ENCODE measurements at places on chromosomes 4 and X. TPM values are rescaled to one million over a fixed set of nuclear protein-coding genes. Genes with fewer than 3 reads are reported as not detected.

DNA sequence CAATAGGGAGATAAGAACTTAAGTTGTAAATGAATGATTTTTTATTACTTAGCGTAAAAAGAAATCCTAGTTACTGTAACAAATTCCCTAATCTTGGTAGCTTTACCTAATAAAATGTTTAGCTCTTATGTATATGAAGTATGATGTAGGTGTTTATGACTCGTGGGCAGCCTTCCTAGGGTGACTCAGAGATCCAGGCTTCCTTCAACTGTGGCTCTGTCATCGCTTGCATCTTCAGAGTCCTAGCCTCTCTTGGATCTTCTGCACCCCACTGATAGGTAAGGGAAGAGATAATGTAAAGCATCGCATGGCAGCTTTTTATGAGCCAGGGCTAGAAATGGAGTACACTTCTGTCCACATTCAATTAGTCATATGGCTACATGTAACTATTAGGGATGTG, 165.6 kb upstream of the GLRA2 start:
- H3K4me3 ChIP-seq = peak overlapping the region; percentile 39
- no peak for DNase-seq
- peaks cover 38% of the 10 kb centered on the region for H3K4me1 ChIP-seq
- no peaks in the 10 kb centered on the region for H3K36me3 ChIP-seq

GRCh38 chrX:153381684-153382532, 19.2 kb downstream of the PNMA6E start:
- H3K4me1 ChIP-seq = no peaks in the 10 kb centered on the region
- peaks cover 3% of the 10 kb centered on the region for H3K27me3 ChIP-seq
- no peak overlapping the region for H3K4me3 ChIP-seq
- no peaks in the 10 kb centered on the region for H3K36me3 ChIP-seq

- H3K27me3 ChIP-seq = no peaks in the 10 kb centered on the region
- no peak overlapping the region for H3K4me3 ChIP-seq
- H3K36me3 ChIP-seq = no peaks in the 10 kb centered on the region
- H3K27ac ChIP-seq = no peak overlapping the region
- no peak for DNase-seq
- H3K4me1 ChIP-seq = no peaks in the 10 kb centered on the region
Observed at GRCh38 chr4:157701695-157701994, 471.2 kb downstream of the GASK1B start.

- no peak overlapping the region for H3K27ac ChIP-seq
- no peaks in the 10 kb centered on the region for H3K4me1 ChIP-seq
- peaks cover 4% of the 10 kb centered on the region for H3K27me3 ChIP-seq
- H3K36me3 ChIP-seq = no peaks in the 10 kb centered on the region
- no peak for DNase-seq
Observed at GRCh38 chr4:180285796-180286195, 1957.4 kb upstream of the TENM3 start.

DNA sequence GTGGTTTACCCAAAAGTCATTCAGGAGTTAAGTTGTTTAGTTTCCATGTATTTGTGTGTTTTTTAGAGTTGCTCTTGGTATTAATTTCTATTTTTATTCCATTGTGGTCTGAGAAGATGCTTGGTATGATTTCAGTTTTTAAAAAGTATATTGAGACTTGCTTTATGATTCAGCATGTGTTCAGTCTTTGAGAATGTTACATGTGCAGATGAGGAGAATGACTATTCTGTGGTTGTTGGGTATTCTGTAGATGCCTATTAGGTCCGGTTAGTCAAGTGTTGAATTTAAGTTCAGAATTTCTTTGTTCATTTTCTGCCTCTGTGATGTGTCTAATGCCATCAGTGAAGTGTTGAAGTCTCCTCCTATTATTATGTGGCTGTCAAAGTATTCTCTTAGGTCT, 249.4 kb downstream of the ARHGAP10 start:
- H3K27me3 ChIP-seq = no peaks in the 10 kb centered on the region
- H3K36me3 ChIP-seq = peaks cover 18% of the 10 kb centered on the region
- H3K27ac ChIP-seq = peak overlapping the region; percentile 58
- peak; percentile 70 for DNase-seq

- no peaks in the 10 kb centered on the region for H3K27me3 ChIP-seq
- H3K4me3 ChIP-seq = no peak overlapping the region
- H3K36me3 ChIP-seq = no peaks in the 10 kb centered on the region
Observed at GRCh38 chr4:129345609-129346008, 249.7 kb downstream of the C4orf33 start.

DNA sequence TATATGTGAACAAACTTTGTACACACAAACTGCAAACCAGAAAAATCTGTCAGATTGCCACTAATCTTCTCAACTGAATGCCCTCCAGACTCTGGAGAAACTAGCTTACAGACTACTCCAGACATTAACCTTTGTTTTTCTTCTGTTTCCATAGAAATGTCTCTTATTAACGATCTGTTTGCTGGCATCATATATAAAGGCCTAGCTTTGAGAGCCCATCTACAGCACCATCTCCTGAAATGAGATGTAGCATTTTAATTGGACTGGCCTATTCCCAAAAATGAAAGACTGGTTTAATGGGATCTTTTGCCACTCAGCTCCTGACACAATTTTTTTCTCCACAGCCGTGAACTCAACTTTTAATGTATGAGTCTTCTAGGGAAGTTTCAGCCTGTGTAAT, 266.0 kb upstream of the IL1RAPL1 start:
- H3K36me3 ChIP-seq = no peaks in the 10 kb centered on the region
- no peak for DNase-seq
- no peak overlapping the region for H3K27ac ChIP-seq
- H3K4me3 ChIP-seq = no peak overlapping the region

DNA sequence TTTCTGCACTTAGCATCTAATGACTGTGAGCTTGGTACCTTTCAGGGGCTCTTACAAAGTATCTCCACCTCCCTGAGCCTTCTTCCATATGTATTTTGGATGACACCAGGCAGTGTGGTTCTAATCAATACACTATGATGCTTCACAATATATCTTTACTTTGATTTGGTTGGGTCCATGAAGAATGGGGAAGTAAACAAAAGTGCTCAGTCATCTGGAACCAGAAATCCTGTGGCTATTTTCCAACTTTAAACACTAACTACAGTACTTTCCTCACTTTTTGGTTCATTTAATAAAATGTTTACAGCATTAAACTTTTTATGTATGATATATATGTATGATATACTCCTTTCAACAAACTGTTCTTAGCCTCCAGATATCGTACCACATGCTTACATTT, 216.4 kb upstream of the AFF2 start:
- no peak overlapping the region for H3K27ac ChIP-seq
- H3K4me1 ChIP-seq = no peaks in the 10 kb centered on the region
- no peak overlapping the region for H3K4me3 ChIP-seq
- H3K36me3 ChIP-seq = no peaks in the 10 kb centered on the region
- no peak for DNase-seq

GRCh38 chrX:130395341-130395740, 6.4 kb upstream of the RBMX2 start:
- H3K4me3 ChIP-seq = no peak overlapping the region
- peaks cover 5% of the 10 kb centered on the region for H3K4me1 ChIP-seq
- no peaks in the 10 kb centered on the region for H3K36me3 ChIP-seq
- peaks cover 11% of the 10 kb centered on the region for H3K27me3 ChIP-seq

GRCh38 chr4:186554539-186554913, 841 bp downstream of the MTNR1A start:
- H3K4me3 ChIP-seq = peak overlapping the region; percentile 69
- H3K4me1 ChIP-seq = peaks cover 31% of the 10 kb centered on the region
- DNase-seq = peak; percentile 9

- H3K4me1 ChIP-seq = peaks cover 18% of the 10 kb centered on the region
- H3K27me3 ChIP-seq = peaks cover 43% of the 10 kb centered on the region
- H3K36me3 ChIP-seq = no peaks in the 10 kb centered on the region
- H3K4me3 ChIP-seq = no peak overlapping the region
- DNase-seq = no peak
- H3K27ac ChIP-seq = no peak overlapping the region
Observed at GRCh38 chr4:7397206-7398103, 37.3 kb downstream of the PSAPL1 start.

DNA sequence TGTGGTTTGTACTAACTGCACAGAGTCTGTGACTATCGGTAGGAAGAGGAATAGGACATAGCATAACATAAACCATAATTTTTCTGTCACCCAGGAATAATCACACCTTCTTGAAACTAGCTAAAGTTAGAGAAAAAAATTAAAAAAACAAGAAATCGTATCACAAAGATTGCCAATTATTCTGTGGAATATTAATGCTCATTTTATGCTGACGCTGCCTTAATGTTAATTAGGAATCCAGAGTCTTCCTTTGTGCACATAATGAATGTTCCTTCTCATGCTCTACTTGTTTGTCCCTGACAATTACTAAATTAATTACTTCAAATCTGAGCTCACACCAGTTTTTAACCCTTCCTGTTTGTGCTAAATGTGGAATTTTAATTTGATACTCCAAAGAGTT, 772.7 kb upstream of the EPHA5 start:
- H3K36me3 ChIP-seq = no peaks in the 10 kb centered on the region
- no peak overlapping the region for H3K27ac ChIP-seq
- no peaks in the 10 kb centered on the region for H3K4me1 ChIP-seq
- peaks cover 3% of the 10 kb centered on the region for H3K27me3 ChIP-seq
- DNase-seq = no peak

GRCh38 chr4:160450876-160451275, 1348.0 kb downstream of the RAPGEF2 start:
- H3K27me3 ChIP-seq = no peaks in the 10 kb centered on the region
- no peak for DNase-seq
- no peak overlapping the region for H3K27ac ChIP-seq
- H3K4me3 ChIP-seq = no peak overlapping the region
- no peaks in the 10 kb centered on the region for H3K4me1 ChIP-seq

GRCh38 chr4:174646326-174646725, 124.0 kb upstream of the HPGD start:
- no peaks in the 10 kb centered on the region for H3K36me3 ChIP-seq
- no peaks in the 10 kb centered on the region for H3K4me1 ChIP-seq
- no peak overlapping the region for H3K27ac ChIP-seq
- H3K27me3 ChIP-seq = no peaks in the 10 kb centered on the region
- no peak for DNase-seq
- no peak overlapping the region for H3K4me3 ChIP-seq

- no peaks in the 10 kb centered on the region for H3K27me3 ChIP-seq
- no peak overlapping the region for H3K4me3 ChIP-seq
- peaks cover 25% of the 10 kb centered on the region for H3K4me1 ChIP-seq
- DNase-seq = no peak
- H3K36me3 ChIP-seq = no peaks in the 10 kb centered on the region
- H3K27ac ChIP-seq = no peak overlapping the region
Observed at GRCh38 chrX:24692305-24692704, 1.4 kb upstream of the POLA1 start.

DNA sequence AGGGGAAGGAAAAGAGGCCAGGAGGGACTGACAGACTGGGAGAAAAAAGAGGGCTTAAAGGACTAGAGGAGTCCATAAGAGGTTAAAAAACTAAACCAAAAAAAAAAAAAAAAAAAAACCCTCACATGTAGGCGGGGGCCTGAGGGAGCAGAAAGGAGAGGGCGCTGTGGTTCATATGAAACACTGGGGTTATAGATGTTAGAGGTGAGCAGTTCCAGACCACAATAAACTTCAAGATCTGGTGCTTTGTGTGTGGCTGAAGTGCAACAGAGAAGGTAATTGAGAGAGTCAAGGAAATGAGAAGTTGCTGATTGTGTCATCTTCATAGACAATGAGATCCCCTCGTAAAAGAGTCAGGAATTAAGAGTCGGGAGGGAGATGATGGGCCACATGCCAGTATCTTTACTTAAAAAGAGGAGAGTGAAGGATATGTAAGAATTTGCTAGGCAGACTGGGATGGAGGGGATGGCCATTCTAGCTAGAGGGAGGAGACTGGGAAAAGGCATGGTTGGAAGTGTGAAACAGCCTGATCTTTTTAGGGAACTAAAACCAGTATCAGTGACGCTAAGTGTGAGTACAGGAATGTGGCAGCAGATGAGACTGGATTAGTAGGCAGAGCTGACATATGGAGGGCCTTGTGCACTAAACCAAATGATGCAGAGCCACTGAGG, 18.4 kb upstream of the OGT start:
- H3K4me3 ChIP-seq = no peak overlapping the region
- peaks cover 1% of the 10 kb centered on the region for H3K27me3 ChIP-seq
- peaks cover 12% of the 10 kb centered on the region for H3K4me1 ChIP-seq
- no peak for DNase-seq

DNA sequence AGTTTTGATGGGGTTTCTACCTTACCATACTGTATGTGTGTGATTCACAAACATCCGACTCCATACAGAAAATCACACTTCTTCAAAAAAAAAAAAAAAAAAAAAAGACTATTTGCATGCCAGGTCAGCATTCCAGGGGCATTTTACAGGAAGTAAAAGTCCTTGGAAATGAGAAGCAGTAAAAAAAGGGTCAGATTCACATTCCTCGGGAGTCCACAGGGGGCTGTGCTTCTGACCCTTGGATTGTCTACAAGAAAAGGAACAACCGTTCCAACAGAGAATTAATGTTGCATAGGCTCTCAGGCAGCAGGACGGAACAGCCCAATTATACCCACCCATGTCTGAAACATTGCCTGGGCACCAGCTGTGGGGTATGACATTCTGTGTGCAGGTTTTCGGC, 290.3 kb downstream of the LDB2 start:
- H3K27ac ChIP-seq = peak overlapping the region; percentile 25
- H3K36me3 ChIP-seq = no peaks in the 10 kb centered on the region
- H3K4me3 ChIP-seq = no peak overlapping the region

GRCh38 chr4:187467224-187467623, 528.3 kb upstream of the ZFP42 start:
- no peaks in the 10 kb centered on the region for H3K27me3 ChIP-seq
- H3K4me1 ChIP-seq = peaks cover 21% of the 10 kb centered on the region
- H3K36me3 ChIP-seq = no peaks in the 10 kb centered on the region
- no peak for DNase-seq
- no peak overlapping the region for H3K4me3 ChIP-seq
- no peak overlapping the region for H3K27ac ChIP-seq

- peaks cover 95% of the 10 kb centered on the region for H3K4me1 ChIP-seq
- peaks cover 72% of the 10 kb centered on the region for H3K36me3 ChIP-seq
Observed at GRCh38 chr4:122857160-122857559, 30.5 kb downstream of the FGF2 start.

HAUS3 gene
- 9.7 TPM for total RNA-seq

ZNF595 gene
- 5.1 TPM for total RNA-seq

PPARGC1A gene
- total RNA-seq = not detected

ITM2A gene
- total RNA-seq = not detected

KANTR gene
- 4.8 TPM for total RNA-seq

STX18 gene
- 26.0 TPM for total RNA-seq

PORCN gene
- 10.4 TPM for total RNA-seq

CLDN34 gene
- total RNA-seq = not detected

ZNF81 gene
- total RNA-seq = 6.6 TPM

PDCL2 gene
- total RNA-seq = not detected

PGRMC2 gene
- 132 TPM for total RNA-seq

Measured in HFFc6 (cell line).